ENCODE measurements at places on chromosomes 5 and 9. TPM values are rescaled to one million over a fixed set of nuclear protein-coding genes. Genes with fewer than 3 reads are reported as not detected.
A peak's percentile ranks its signal among the peaks of the same experiment; 100 is the strongest.

DNA sequence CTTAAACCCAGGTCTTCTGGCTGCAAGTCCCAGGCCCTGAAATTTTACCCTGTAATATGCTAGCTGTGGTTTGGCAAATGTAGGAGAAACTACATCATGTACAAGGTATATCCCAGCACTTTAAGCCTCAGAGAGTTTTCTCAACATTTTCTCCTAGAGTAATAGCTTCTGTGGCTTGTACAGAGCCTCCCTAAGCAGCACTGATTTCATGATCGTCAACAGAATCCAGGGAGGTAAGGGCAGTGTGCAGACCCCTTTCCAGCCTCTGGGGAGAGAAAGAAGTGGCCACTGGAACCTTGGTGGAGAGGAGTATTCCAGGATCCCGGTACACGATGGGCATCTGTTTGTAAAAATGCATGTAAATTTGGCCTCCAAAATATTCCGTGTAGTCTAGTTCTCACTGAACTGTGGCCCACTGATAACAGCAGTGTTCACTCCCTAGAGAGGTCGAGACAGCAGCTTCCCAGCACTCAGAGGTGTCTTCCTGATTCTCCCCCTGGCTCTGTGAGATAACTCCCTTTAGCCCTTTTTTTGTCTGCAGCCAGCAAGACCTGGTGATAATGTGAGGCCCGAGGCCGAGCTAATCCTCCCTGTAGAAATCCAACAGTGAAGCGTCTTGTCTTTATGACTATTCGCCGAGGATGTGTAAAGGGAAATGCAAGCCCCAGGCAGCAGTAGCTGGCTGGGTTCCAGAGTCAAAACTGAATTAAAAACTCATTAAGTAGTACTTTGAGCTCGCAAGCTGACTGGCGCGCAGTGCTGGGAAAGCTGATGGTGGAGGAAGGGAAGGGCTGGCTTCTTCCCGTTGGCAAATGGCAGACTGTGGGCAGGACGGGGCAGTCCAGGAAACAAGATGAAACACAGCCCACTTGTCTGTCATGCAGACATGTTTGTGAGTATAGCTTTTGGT, 59.0 kb downstream of the MAP1B start:
- peak; percentile 94 for DNase-seq

DNA sequence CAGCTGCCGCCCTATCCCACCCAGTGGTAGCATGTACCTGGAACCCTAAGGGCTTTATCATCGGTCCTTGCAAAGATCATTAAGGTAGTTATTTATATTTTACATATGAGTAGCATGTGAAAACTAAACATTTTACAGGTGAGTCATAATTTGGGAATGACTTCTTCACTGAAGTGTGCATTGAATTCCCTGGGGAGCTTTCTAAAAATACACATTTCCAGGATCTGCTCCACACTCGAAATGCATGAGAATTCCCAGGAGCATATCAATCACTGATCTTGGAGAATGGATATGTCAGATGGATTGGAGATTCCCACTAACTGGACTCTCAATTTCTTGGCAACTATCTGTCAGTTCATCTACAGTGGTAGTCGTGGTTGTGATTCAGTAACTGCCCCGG, 717.5 kb downstream of the IRX1 start:
- no peak for DNase-seq

GRCh38 chr5:174120401-174121005, 75.0 kb downstream of the NSG2 start:
- no peak for DNase-seq

RELL2 gene
- 2.6 TPM for total RNA-seq

DNA sequence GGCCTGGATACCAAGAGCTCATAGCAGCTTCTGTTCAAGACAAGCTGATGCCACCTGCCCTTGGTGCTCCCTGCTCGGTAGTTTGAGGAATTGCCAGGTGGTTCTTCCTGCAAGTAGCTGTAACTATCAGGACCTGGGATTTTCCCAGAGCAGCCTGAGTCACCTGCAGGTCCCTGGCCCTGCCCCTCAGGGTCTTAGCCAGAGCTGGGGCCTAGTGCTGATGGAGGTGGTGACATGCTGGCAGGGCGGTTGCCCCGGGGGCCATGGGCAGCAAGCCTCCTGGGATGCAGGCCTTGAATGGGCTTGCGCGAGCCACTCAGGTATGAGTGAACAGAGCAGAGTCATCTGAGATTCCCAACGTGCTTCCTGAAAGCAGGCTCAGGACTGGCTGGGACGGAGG, 262.3 kb downstream of the HSPA4 start:
- no peak for DNase-seq

DNA sequence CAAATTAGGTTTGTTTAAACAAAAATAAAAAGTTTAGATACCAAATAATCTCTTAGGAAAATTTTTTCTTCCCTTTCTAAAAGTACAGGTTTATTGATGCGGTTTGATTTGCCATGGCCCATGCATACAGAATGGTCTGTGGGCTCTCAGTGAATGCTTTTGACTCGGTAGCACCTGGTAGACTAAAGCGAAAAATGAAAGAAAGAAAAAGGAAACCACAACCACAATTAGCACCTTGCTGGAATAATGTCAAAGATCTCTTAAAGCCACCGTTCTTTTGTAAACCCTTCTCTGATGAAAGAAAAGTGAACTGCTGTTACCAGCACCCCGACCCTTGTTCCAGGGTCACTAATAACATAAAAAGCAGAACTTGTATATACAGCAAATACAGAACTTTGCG, 157.9 kb downstream of the NFIB start:
- no peak for DNase-seq

PLAC8L1 gene
- 0.83 TPM for total RNA-seq

NUTM2F gene
- total RNA-seq = not detected

- DNase-seq = no peak
These were observed 125.3 kb downstream of the DPYSL3 start for GRCh38 chr5:147384346-147385193.

- DNase-seq = no peak
These were observed 28.4 kb downstream of the ZDHHC11B start for GRCh38 chr5:756171-756570.

KCNV2 gene
- total RNA-seq = not detected

DNA sequence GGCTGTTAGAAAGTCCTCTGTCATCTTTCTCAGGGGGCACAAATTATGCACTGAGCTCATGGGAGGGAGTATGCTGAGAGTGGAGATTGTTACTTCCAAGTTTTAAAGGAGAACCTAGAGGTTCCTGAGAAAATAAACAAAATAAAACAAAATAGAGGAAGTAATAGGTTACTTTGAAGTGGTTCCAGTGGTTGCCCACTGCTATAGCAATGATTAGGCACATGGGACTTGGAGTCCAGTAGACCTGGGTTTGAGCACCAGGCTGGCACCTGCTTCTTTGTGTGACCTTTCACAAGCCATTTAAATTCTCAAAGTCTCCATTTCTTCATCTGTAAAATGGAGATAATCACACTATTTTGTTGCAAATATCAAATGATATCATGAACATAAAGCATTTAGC, 13.8 kb upstream of the CDC23 start:
- no peak for DNase-seq

MACIR gene
- total RNA-seq = 19.7 TPM

LPAR1 gene
- total RNA-seq = 13.5 TPM

DNA sequence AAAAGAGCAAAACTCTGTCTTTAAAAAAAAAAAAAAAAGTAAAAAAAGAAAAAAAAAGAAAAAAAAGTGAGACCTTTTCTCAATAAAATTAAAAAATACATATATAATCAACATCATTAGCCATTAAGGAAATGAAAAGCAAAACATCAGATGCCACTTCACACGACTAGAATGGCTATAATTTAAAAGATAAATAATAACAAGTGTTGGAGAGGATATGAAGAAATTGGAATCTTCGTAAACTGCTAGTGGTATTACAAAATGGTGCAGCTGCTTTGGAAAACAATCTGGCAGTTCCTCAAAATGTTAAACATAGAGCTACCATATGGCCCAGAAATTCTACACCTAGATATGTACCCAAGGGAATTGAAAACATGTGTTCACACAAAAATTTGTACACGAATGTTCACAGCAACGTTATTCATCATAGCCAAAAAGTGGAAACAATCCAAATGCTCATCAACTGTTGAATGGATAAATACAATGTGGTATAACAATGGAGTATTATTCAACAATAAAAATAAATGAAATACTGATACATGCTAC, 45.3 kb upstream of the SIL1 start:
- DNase-seq = no peak

DNA sequence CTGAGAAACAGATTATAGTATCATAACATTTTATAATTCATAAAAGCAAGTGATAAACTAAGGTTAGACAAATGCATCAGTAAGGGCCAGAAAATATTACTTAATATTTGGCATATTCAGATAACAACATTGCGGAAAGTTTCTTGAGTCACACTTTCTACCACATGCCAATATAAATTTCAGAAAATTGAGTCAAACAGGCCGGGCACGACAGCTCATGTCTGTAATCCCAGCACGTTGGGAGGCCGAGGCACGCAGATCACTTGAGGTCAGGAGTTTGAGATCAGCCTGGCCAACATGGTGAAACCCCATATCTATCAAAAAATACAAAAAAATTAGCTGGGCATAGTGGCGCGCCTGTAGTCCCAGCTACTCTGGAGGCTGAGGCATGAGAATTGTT, 47.1 kb downstream of the SLC38A9 start:
- no peak for DNase-seq

DNA sequence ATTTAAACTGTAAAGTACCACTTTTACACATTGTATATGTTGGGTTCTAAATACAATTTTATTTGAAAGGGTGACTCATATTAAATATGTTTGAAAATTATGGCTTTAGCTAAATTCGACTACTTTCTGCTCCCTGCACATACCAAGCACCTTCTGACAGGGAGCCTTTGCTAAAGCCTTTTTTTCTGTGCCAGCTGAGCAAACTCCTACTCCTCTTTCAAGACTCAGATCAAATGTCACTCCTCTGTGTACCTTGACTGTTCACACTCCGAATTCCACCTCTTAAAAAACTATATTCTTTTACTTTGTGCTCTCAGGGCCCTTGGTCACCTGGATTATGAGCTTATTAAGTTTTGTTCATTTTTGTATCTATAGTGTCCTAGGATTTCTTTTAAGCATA, 6.5 kb upstream of the OXCT1 start:
- DNase-seq = no peak

PCDHB9 gene
- 1.6 TPM for total RNA-seq

DNA sequence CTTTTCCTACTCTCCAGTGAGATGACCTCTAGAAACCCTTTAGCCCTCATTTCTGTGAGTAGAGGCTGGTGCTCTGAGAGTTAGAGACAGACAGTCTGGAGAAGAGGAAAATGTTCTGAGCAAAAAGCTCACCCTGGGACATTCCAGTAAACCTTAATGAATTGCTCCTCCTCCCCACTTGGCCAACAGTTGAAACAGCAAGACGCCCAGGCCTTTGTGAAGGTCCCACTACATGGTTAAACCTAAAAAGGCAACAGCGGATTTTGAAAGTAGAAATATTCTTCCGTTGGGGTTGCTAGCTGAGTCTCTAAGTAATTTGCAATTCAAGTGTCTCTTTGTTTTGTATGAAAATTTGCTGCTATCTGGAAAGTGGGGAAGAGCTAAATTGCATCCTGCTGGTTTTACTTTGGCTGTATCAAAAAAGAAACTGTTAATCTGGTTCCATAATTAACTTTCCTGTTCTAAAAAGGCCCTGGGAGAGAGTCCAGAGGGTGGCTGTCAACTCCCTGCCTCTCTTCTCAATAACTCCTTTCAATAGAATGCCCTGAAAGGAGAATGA, 63.8 kb downstream of the ATP10B start:
- DNase-seq = no peak

DNA sequence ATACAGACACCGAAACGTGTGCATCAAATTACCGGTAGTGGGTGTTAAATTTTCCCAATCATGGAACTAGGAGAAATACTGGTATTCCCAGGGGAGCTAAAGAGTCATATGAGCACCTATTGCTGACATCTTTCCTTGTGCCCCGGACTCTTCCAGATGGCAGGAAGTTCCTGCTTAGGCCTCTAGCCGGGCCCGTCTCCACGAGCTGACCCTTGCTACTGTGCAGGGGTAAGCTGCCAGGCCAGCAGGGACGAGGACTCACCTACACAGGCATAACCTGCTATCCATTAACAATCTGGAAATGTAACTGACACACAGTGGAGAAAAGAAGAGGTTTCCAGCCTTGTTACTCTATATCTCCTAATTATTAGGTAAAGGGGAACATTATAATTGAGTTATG, 16.2 kb upstream of the SSBP2 start:
- no peak for DNase-seq

PCDHGA6 gene
- total RNA-seq = 0.46 TPM

RANBP6 gene
- total RNA-seq = 36.6 TPM

DNA sequence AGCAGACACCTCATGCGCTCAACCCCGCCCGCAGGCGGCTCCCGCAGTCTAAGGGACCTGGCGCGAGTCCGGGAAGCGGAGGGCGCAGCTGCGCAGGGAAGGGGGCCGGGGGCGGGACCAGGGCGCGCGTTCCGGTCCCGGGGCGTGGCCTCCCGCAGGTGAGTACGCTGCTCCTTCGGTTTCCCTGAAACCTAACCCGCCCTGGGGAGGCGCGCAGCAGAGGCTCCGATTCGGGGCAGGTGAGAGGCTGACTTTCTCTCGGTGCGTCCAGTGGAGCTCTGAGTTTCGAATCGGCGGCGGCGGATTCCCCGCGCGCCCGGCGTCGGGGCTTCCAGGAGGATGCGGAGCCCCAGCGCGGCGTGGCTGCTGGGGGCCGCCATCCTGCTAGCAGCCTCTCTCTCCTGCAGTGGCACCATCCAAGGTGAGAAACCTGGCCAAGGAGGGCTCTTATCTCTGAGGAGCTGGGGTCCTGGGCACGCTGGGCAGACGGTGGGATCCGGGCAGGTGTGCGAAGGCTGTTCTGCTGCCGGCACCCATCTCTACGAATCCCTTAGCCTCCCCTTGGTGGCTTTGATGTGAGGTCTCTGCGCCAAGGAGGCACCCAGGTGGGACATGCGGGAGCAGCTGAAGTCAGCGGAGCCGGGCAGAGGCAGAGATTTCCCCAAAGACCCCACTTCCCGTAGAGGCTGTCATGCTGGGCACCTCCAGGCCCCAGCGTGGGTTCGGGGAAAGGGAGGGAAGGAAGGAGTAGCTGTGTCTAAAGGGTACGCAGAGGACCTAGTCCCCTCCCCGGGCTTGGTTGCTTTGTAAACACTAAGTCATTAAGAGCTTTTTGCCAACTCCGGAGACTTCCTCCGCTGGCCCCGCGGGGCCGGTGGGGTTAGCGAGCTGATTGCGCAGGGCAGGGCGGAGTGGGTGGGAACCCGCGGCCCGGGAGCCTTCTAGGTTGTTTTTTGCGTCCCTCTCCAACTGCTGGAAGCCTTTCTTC, at the start of gene F2RL1:
TSS of gene F2RL1 (plus strand) at position 187 of the 988 bp plus-strand sequence. CDS start at position 340, 153 bp downstream.
- peak; percentile 97 for DNase-seq

DNA sequence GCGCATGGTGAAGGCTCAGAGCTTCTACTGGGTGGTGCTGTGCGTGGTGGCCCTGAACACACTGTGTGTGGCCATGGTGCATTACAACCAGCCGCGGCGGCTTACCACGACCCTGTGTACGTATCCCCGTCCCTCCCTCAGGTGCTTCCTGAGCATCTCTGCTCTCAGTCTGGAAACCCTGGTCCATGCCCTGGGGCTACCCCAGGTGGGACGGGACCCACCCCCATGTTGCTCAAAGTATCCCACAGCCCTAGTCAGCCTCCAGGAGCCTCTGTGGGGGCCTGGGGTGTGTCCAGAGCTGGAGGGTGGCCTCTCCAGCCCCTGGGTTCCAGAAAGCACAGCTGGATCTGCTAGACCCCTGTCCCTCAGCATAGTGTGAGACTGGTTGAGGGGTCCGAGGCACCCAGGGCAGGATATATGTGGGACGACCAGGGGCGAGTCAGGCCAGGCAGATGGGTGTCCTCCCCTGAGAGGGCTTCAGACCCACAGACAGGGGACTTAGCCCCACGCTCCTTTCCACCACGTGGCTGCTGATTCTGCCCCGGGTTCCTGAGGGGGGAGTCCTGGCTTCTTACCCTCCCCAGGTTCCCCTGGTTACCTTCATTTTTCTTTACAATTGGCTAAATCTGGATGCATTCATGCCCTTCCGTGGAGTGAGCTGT, 94.0 kb downstream of the CACNA1B start:
- no peak for DNase-seq

CEP72 gene
- 11.0 TPM for total RNA-seq

Data from Daoy (cell line).